ENCODE measurements at places on chromosomes 4 and X. TPM values are rescaled to one million over a fixed set of nuclear protein-coding genes. Genes with fewer than 3 reads are reported as not detected.
A peak's percentile ranks its signal among the peaks of the same experiment; 100 is the strongest.

DNA sequence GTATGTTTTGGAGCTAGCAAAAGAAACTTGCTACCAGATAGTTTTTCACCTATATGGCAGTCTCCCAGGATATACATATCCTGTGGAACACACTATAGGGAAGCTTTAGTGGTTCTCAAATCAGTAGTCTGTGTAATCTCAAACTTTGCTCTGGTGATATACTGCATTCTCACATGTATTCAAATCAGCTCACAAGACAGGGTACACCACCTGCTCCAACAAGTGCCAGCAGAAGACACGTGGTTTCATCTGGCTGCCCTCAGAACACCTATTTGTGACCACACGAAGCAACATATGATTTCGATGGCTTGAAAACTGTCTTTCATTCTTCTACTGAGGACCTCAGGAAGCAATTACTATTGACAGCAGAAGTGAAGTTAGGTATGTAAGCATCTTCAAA is 37.7 kb downstream of the BCLAF3 start:
- H3K4me3 ChIP-seq: no peak overlapping the region
- DNase-seq: no peak
- H3K27ac ChIP-seq: no peak overlapping the region
- no peaks in the 10 kb centered on the region for H3K36me3 ChIP-seq

DNA sequence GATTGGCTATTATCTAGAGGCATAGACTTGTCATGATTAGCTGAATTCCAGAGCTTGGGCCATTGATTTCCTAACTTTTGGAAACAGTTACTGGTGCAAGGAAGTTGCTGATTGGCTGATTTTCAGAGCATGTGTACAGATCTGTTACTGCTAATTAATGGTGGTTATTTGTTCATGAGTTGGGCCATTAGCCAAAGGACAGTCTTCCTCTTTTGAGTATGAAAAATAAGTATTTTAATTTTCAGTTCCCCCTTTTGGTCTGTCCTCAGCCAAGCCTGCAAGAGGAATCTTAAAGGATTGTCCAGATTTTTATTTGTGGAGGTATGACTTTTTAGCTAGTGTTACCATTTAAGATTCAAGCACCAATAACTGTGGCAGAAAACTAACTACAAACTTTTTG is 7.0 kb upstream of the DSPP start:
- no peaks in the 10 kb centered on the region for H3K27me3 ChIP-seq
- no peaks in the 10 kb centered on the region for H3K4me1 ChIP-seq
- no peak overlapping the region for H3K27ac ChIP-seq
- no peak overlapping the region for H3K4me3 ChIP-seq

DNA sequence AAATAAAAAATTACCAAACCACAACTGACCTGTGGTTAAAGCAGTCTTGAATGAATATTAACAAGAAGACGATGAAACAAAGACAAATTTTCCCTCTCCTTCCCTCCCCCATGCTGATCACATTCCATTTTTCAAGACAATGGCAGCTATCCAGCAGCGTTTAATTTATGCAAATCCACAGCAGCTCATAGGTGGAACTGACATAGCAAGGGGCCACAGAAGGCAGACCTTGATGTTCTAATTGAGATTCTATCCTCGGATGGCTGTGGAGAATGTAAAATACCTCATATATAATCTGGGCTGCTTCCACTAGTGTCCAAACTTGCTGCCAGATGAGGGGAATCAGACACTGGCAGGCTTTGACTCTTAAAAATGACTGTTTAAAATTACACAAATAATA is 211.5 kb downstream of the CHRDL1 start:
- no peaks in the 10 kb centered on the region for H3K36me3 ChIP-seq
- no peak for DNase-seq
- H3K4me3 ChIP-seq: no peak overlapping the region
- H3K27me3 ChIP-seq: no peaks in the 10 kb centered on the region
- H3K27ac ChIP-seq: no peak overlapping the region

DNA sequence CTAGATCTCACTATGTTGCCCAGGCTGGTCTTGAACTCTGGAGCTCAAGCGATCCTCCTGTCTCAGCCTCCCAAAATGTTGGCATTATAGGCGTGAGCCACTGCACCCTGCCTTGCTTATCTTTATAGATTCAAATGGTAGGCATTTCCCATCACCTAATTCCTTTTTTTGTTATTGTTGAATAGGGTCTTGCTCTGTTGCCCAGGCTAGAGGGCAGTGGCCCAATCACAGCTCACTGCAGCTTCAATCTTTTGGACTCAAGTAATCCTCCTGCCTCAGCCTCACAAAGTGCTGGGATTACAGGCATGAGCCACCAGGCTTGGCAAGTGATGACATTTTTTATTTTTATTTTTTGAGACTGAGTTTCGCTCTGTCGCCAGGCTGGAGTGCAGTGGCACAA is 16.7 kb upstream of the WDR45 start:
- no peak for DNase-seq
- H3K27me3 ChIP-seq: no peaks in the 10 kb centered on the region
- no peaks in the 10 kb centered on the region for H3K36me3 ChIP-seq
- no peak overlapping the region for H3K4me3 ChIP-seq
- no peaks in the 10 kb centered on the region for H3K4me1 ChIP-seq

DNA sequence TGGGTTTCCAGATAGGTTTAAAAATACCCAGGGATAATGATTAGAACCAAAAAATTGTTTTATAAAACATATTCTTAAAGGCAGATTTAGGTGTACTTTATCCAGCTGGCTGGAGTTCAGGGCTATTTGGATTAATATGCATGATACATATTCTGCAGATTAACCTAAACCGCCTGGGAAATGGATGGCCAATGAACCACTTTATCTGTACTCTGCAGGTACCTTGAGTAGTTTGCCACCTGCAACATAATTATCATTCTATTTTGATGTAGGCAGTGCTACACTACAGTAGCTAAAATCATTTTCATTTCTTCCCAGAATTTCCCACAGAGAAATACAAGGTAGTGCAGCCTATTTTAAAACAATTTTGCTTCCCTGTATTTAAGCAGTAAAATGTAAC is 683.2 kb upstream of the GNPDA2 start:
- no peak overlapping the region for H3K27ac ChIP-seq
- H3K4me3 ChIP-seq: no peak overlapping the region
- H3K27me3 ChIP-seq: no peaks in the 10 kb centered on the region

GRCh38 chr4:2458546-2459491 is 10.1 kb upstream of the RNF4 start:
- no peak overlapping the region for H3K4me3 ChIP-seq
- peak; percentile 56 for DNase-seq
- H3K36me3 ChIP-seq: no peaks in the 10 kb centered on the region
- no peak overlapping the region for H3K27ac ChIP-seq
- peaks cover 4% of the 10 kb centered on the region for H3K4me1 ChIP-seq

DNA sequence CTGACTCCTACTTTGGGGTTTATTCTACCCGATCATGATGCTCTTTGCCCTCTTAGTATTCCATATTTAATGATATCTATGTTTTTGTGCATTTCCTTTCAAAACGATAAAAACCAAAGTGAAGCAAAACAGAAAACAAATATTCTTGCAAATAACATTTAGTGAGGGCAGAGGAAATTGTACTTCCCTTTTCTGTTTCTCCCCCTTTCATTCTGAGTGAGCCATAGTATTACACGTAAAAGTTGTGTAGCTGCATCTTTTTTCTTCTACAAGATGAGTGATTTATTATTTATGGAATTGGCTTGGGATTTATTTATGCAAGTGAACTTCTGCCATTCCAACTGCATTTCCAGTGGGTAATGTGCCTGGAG is 109.9 kb downstream of the AFF2 start:
- H3K4me3 ChIP-seq: no peak overlapping the region
- no peaks in the 10 kb centered on the region for H3K36me3 ChIP-seq

DNA sequence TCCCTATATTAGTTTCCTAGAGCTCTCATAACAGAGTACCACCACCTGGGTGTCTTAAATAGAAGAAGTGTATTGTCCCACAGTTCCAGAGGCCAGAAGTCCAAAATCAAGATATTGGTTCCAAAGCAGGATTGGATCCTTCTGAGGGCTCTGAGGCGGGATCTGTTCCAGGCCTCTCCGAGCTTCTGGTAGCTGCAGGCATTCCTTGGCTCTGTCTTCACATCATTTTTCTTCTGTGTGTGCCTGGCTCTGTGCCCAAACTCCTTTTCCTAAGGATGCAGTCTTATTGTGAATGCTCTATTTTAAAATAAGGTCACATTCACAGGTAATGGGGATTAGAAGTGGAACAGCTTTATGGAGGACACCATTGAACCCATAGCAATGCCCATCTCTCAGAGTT is 253.7 kb upstream of the TAPT1 start:
- DNase-seq: no peak
- H3K27ac ChIP-seq: no peak overlapping the region
- no peaks in the 10 kb centered on the region for H3K27me3 ChIP-seq
- no peaks in the 10 kb centered on the region for H3K4me1 ChIP-seq

DNA sequence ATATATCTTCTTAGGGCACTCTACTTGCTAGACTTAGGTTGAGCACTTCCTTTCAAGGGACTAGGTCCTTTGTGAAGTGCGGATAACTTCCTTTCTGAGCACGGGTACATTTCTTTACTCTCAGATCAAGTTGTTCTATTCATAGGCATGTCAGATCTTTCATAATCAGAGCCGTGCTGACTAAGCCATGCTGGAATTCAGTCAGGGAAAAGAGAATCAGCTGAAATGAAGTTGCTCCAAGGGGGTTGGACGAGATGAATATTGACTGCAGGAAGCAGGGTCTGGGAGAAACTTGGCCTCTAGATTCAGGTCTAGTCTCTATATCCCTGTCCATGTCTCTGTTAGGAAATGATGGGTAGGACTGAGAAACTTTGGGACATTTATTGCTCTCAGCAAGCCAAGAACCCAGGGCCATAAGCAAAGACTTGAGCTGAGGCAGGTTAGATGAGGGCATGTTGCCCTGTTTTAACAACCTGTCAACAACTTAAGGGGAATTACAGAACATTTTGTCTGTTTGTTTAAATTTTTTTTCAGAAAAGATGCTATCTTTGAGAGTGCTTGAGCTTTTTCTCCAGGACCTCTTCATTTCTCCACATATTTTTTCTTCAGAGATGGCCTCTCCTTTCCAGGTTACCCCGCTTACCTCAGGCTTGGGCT is 28.3 kb downstream of the AREG start:
- no peaks in the 10 kb centered on the region for H3K36me3 ChIP-seq
- H3K27ac ChIP-seq: peak overlapping the region; percentile 47

- no peak for DNase-seq
- no peaks in the 10 kb centered on the region for H3K27me3 ChIP-seq
- H3K27ac ChIP-seq: no peak overlapping the region
- no peaks in the 10 kb centered on the region for H3K4me1 ChIP-seq
- no peaks in the 10 kb centered on the region for H3K36me3 ChIP-seq
Observed at GRCh38 chr4:88919056-88919455, 137.9 kb downstream of the FAM13A start.

DNA sequence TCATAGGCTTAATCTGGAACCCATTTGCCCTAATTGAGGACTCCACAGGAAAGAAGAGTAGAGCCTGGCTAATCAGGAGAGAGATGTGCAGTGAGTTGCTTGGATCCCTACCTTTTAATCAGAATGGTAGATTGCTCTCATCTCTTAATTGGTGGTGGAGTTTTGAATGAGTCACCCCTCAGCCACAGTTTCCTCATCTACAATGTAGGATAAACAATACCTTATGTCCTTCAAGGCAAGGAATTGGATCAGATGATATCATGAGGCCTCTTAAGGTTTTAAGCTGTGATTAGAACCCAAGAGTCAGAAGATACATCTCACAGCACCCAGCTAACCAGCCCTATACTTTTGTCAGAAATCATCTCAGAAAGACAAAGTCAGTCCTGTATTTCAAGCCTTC is 39.1 kb downstream of the PDGFRA start:
- peaks cover 5% of the 10 kb centered on the region for H3K36me3 ChIP-seq
- H3K27me3 ChIP-seq: no peaks in the 10 kb centered on the region
- no peaks in the 10 kb centered on the region for H3K4me1 ChIP-seq
- no peak for DNase-seq
- H3K4me3 ChIP-seq: no peak overlapping the region

DNA sequence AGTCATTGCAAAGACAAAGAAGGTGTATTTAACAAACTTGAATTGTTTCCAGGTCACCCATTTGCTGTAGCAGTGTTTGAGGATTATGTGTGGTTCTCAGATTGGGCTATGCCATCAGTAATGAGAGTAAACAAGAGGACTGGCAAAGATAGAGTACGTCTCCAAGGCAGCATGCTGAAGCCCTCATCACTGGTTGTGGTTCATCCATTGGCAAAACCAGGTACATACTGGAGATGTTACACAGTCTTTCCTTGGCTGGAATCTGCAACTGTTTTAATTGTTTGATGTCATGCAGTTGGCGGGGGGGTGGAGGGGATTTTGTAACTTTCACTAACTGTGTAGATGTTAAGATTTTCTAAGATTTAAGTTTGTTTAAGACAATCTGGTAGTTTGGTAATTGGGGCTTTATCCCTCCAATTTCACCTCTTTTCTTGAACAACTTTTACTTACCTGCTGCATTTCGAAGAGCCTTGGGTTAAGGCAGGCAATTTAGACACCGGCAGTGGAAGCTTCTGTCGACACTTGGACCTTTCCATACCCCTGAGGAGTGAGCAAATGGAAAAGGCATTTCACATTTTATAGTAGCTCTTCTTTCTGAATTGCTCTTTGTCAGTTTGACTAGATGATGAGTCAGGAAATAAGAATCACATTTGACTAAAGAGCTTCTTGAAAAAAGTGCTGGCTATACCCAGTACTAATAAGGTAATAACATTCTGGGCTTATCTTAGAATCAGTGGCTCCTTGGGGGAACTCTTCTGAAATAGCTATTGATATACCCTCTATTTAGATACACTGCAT is 67.4 kb downstream of the EGF start:
- H3K27ac ChIP-seq: no peak overlapping the region
- no peak overlapping the region for H3K4me3 ChIP-seq
- DNase-seq: no peak
- H3K36me3 ChIP-seq: no peaks in the 10 kb centered on the region
- no peaks in the 10 kb centered on the region for H3K27me3 ChIP-seq

DNA sequence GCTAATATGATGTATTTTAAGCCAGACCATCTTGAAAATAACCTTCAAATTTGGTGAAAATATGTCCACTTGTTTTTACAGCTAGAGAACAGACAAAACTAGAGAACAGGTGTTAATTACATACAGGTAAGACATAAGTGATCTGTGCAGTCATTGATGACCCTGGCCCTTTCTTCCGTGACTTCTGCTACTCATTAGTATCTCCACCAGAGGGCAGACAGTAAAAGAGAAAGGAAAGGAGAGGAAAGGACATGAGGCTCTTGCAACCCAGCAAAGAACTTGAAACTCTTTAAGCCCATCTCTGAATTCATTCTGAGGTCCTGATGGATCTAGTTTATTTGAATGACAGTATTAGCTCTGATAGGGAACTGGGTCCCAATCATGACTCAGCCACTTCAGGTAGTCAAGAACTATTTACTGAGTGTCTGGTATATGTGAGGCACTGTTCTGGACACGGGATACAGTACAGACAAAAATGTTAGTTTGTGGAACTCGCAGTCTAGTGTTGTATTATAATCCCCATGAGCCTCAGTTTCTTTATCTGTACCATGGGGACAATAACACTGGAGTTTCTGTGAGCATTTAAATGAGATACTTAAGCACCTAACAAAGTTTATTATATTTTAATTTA is 121.0 kb upstream of the TEX13D start:
- no peak overlapping the region for H3K4me3 ChIP-seq
- H3K4me1 ChIP-seq: no peaks in the 10 kb centered on the region
- no peaks in the 10 kb centered on the region for H3K36me3 ChIP-seq
- no peak for DNase-seq
- no peaks in the 10 kb centered on the region for H3K27me3 ChIP-seq

The XAGE5 gene
- total RNA-seq: not detected

The DCLK2 gene
- 4.9 TPM for total RNA-seq

The MAGEA12 gene
- total RNA-seq: not detected

The CCNB3 gene
- total RNA-seq: 0.46 TPM

The TMSB15C gene
- 1.0 TPM for total RNA-seq

The CENPVL2 gene
- not detected for total RNA-seq

The PROM1 gene
- 0.93 TPM for total RNA-seq

The ARHGEF6 gene
- 42.8 TPM for total RNA-seq
